ENCODE measurements at places on chromosomes 12 and 14.

DNA sequence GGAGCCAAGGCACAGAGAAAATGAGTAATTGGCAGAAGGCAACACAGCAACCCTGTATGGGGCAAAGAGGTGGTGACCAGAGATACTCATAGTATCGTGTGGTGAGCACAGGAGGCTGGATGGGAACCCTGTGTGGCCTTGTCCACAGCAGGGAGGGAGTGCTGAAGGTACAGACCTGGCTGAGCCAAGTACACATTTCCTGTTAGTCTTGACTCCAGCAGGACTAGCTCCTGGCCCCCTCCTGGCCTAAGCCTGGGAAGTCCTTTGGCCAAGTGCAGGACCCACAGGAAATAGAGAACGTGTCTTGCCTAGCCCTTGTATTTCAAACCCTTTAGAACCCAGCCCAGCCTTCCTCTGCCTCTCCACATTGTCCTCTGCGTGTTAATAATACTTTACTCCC, 289.8 kb upstream of the PWP1 start:
- DNase-seq, result no peak

DNA sequence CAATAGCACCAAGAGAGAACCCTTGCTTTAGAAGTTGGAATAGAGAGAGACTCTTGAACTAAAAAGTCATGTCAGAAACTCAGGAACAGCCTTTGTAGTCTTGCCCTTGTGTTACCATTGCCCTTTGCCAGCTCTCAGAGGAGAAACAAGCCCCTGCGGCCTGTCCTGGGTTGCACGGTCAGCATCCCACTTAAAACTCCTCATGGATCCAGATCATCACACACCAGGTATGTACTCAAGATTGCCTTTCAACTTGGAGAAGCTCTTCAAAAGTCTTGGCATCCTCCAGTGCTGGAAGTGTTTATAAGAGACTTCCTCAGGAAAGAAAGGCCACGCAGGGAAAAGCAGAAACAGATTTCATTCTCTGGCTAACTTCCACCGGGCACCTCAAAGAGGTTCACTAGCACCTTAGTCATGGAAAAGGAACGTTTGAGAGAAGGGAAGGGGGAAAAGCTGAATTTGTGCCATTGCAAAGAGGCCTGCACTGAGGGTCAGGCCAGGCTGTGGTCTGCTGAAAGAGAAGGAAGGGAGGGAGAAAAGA, 594.2 kb downstream of the MED13L start:
- DNase-seq, result no peak

GRCh38 chr14:92712654-92713051, 35.8 kb downstream of the LGMN start:
- no peak for DNase-seq

- no peak for DNase-seq
Measured at GRCh38 chr14:71688576-71688975, 243.7 kb upstream of the RGS6 start.

DNA sequence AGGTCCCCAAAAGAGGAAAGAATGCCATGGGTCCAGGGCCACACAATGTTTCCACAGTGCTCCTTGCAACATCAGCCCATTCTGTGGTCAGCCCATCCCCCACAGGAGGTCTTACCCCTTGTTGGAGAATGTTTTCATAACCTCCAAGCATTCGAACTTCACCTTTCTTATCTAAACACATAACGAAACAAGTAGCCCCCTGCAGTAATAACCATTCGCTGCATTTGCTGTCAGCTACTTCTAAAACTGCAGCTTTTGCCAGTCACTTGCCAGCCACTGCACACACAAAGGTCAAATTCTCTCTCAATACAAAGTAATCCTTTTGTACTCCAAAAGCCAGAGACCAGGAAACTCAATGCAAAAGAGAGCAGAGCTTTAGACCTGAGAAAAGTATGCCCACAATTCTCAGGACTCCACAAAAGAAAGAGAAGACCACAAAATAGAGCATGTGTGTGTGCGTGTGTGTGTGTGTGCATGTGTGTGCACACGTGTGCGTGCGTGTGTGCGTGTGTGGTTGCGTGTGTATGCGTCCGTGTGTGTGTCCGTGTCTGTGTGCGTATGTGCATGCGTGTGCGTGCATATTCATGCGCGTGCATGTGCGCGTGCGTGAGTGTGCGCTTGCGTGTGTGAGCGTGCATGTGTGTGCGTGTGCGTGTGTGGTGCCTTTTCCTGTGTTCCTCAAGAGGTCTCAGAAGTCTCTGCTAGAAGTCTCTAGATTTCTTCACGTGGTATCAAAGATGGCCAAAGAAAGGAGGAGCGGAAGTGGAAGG, 31.7 kb upstream of the NINJ2 start:
- no peak for DNase-seq

Data from activated CD4-positive, alpha-beta T cell treated with anti-CD3 and anti-CD28 coated beads, Interleukin-2, Interleukin-4, amounts not matched to agents 100 ng/mL and 50 ng/mL, durations not matched to agents 16 hours and 8 hours (primary cell).